Activated CD4-positive, alpha-beta memory T cell treated with anti-CD3 and anti-CD28 coated beads, Interleukin-2, amount 10 ng/mL, durations not matched to agents 7 days and 5 days (primary cell): ENCODE measurements at places on chromosomes 7 and 10.

DNA sequence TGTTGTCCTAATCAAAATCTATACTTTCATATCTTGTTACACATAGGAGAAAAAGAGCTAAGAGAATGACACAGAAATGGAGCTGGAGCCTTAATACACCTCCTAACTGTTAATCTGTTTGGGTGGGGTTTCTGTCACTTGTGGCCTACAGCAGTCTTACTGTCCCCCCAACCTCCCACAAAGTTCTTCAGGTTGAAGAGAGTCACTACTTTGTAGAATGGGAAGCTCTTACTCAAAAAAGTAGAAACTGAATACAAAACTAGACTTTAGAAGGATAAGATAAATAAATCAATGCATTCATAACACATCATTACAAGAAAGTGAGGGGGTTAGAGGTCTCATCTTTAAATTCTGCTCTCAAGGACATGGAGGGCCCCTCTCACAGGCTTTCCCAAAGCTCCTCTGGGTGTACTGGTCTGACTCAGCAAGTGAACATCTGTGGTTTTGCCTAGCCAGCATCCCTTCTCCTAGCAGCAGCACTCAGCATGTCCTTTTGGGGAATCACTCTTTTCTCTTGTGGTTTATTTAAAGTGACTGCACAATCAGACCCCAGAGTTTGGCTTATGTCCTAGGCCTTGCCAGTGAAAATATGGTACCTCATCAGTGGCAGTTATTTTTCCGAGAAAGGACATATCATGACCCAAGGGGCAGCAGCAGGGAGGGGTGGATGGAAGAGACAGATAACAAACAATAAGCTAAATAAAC, 2.0 kb upstream of the BLVRA start:
- DNase-seq, result no peak

GRCh38 chr10:109838592-109839244, 84.6 kb downstream of the XPNPEP1 start:
- no peak for DNase-seq

GRCh38 chr7:72187179-72187578, 225.0 kb downstream of the CALN1 start:
- no peak for DNase-seq

- DNase-seq, result no peak
Observed at GRCh38 chr10:132168571-132169030, 18.1 kb upstream of the DPYSL4 start.

- no peak for DNase-seq
Observed at GRCh38 chr10:29702273-29703164, 67.7 kb upstream of the SVIL start.

DNA sequence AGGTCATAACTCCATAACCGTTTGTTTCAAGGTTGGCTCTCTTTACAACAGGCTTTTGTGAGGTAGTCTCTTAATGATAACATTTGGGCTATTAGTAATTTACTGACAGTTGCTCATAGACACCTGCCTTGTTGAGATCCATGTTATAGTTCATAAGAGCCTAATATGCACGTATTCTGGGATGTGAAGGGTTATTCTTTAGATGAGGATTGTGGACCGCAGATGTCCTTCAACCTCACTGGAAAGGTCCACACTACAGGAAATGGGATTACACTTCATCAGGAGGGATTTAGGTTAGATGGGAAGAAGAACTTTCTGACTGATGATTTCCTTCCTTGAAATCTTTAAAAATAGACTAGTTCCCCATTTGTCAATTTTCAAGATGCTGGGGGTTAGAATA, 62.8 kb downstream of the SAMD9 start:
- DNase-seq, result no peak

DNA sequence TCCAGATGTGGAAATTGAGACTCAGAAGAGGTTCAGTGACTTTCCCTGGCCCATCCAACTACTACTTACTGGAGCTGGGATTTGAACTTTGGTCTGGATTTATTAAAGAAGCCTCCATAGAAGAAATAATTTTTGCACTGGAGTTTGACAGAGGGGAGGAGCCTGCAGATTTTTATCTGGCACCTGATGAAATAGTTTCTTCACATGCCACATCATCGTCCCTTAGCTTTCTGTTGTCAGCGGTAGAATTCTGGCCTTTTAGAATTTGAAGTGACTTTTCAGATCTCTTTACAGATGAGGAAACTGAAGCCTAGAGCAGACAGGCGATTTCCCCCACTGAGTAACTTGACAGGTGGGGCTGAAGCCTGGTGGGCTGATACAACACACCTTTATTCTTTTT, 233.5 kb downstream of the LRMDA start:
- no peak for DNase-seq

DNA sequence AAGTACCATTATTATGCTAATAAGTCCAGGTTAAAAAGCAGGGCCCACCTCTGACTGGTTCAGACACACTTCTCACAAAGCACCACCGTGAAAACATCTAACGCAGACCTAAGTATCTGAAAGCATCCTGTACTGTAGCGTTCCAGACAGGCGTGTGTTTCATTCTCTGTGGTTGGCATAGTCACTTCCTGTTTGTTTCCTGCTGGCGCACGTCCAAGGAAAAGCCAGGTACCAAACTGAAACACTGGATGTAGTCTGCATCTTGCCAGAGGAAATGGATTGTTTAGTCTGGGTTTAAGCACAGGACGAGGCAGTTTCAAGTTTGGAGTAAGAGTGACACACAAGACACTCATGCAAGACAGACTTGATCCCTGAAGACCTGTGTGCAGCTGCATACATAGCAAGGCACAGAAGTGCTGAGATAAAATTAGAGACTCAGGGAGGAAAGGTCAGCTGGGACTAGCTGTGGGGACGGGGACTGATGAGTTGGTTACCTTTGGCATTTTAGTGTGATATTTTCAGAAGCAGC, 23.3 kb downstream of the BPGM start:
- DNase-seq, result peak; percentile 61

DNA sequence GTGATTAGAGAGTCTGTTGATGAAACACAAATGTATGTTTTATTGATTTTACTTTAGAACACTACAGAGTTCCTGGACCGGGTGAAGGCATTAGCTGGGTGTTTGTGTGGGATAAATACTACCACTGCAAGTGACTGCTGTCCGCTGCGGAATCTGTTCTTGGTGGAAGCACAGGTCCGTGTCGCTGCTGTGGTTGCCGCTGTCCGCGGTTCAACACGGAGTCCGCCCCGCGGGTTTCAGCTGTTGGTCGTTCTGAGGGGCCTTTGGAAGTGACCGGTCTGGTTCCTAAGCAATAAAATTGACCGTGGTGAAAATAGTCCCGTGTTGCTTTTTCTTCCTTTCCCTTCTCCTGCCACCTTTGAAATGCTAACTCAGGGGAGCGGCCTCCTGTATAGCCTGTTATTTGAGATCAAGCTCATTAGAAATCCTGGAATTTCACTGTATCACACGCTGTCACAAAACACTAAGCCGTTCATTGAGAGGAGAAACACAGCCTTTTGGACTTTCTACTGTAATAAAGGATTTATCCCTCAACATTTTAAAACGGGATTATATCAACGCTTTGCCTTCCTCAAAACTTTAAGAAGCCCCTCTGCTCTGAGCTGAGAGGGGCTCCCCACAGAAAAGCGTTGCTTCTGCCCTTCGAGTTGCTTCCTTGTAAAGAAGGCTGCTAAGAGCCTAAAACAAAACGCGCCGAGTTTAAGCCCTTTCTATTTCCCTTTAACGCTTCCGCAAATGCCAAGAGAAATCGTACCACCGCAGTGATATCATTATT, 2.6 kb downstream of the NKX6-2 start:
- no peak for DNase-seq

GRCh38 chr10:79128923-79129305, 60.1 kb downstream of the ZMIZ1 start:
- DNase-seq, result no peak
